ENCODE measurements at places on chromosomes 3 and 15.

GRCh38 chr15:48966595-48967301 is 3.0 kb upstream of the SHC4 start:
- DNase-seq = no peak

GRCh38 chr3:15514663-15515340 is 6.7 kb downstream of the COLQ start:
- DNase-seq = no peak

DNA sequence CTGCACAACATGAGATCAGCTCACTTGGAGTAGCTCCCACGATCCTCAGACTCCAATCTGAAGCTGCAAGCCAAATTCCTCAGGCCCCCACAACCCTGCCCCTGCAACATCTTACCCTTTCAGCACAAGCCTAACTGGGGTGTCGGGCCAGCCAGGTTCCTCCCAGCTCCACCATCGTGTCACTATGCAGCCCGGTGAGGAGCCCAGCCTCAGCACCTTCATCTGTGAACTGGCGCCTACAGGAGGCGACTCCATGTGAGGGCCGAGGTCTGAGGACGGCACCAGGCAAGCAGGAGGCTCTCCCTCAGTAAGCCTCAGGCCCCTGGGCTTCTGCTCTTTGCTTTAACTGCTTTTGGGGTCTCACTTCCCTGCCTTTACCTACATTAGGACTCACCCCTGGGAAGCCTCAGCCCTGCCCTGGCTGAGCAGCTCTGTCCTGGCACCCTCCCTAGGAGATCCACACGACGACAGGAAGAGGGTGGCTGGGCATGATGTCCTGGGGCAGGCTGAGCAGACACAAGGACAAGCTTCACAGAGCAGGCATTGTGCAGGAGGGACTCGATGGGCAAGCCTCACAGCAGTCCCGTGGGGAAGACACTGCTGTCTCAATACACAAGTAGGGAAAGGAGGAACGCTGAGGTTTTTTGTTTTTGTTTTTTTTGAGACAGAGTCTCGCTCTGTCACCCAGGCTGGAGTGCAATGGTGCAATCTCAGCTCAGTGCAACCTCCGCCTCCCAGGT is 104.6 kb downstream of the ADAMTS17 start:
- no peak for DNase-seq

- DNase-seq = no peak
These were observed 62.3 kb downstream of the SYNM start for GRCh38 chr15:99167201-99167600.

GRCh38 chr3:129027544-129027880 is 26.4 kb downstream of the EFCC1 start:
- DNase-seq = no peak

GRCh38 chr15:80568298-80568697 is 126.8 kb upstream of the ABHD17C start:
- no peak for DNase-seq

GRCh38 chr3:67090474-67090873 is 92.4 kb downstream of the KBTBD8 start:
- no peak for DNase-seq

- no peak for DNase-seq
These were observed 11.0 kb upstream of the KNG1 start for GRCh38 chr3:186705882-186706780.

- no peak for DNase-seq
These were observed 92.0 kb downstream of the PRICKLE2 start for GRCh38 chr3:64133272-64133671.

DNA sequence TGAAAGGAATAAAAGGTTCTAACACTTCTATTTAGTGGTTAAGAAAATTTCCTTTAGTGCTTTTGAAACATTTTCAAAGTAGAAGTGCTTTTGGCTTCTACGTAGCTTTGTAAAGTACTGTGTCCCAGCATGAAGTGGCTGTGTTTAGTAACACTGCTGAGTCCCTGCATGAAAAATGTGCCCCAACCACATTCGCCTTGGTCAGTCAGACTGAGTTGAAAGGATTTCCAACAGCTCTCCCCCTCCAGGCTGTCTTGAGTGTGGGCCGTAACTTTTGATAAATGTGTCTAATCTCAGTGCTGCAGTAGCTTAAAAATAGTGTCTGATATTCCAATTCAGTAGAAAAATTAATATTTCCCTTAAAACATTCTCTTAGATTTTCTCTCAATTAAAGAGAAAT is 115.0 kb downstream of the NR1D2 start:
- no peak for DNase-seq

- DNase-seq = no peak
These were observed 41.3 kb upstream of the LYZL4 start for GRCh38 chr3:42451546-42452230.

DNA sequence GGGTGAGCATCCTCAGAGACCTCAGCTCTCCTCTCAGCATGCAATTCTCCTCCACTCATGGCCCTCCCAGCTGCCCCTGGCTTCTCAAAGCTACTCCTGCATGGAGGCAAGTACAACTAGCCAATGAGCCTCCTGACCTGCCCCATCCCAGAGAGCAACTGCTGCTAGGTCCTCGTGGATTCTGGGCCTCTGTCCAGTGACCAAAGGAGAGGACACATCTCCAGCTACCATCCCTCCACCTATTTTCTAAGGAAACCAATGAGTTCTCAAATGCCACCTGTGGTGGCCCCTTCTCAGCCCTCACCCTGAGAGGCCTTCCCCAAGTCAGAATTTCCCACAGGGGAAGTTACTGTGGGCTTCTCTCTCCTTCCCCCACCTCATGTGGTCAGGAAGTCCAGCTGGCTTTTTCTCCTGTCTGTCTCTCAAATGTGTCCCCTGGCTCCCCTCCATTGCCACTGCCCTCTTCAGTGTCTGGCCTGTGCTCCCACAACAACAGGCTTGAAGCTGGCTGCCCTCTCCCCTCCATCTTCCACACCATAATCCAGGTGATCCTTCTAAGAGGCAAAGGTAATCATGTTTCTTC is 43.0 kb downstream of the LIPC start:
- DNase-seq = no peak

DNA sequence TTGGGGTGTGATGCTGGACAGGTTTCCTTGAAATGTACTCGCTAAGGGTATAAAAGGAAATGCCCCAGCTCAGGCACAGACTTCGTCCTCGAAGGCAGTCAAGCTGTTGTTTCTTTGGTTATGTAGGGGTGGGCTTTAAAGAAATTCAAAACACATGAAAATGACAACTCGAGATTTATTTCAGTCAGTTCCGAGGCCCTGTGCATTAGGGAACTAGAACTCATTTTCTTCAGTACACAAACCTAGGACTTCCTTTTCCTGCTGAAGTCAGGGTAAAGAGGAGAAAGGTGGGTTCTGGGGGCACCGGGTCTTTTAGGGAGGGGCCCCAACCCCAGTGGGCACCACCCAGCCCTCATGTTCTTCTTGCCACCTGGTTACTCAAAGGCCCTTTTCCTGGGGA is 7.7 kb downstream of the CCR9 start:
- no peak for DNase-seq

- DNase-seq = no peak
These were observed 157.7 kb downstream of the SMAD6 start for GRCh38 chr15:66859688-66860253.

DNA sequence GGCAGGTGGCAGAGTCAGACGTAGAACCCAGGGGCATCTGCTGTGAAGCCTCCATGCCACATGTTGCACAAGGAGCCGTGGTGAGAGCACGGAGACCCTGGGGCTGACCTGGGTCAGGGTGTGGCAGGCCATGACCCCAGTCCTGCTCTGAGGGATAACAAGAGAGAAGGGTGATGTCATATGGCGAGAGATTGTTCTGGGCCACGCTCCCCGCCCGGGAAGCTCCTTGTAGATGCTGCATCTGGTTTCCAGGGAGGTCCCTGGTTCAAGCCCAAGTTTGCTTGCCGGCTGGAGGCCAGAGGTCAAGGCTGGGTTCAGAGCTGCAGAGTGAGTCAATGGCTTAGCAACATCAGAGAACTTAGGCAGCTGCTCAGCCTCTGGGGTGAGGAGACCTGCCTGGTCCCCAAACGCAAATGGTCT is 17.3 kb downstream of the FGD5 start:
- DNase-seq = no peak

DNA sequence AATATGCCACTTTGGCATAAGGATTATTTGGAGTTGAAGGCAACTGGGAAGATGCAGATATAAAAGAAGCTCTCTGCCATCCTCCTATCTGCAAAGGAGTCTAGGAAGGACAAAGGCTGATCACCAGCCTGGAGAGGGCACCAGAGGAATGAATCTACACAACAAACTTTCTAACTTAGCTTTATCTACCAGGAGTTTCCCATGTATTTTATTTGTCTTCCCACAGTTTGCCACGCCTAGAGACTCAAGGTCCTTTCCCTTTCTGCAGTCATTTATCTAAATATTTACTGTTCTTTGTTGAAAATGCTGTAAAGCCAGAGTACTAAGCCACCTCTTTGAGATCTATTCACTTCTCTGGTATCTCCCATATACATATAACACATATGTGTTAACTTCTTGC is 32.2 kb downstream of the GPR176 start:
- DNase-seq = peak; percentile 40

DNA sequence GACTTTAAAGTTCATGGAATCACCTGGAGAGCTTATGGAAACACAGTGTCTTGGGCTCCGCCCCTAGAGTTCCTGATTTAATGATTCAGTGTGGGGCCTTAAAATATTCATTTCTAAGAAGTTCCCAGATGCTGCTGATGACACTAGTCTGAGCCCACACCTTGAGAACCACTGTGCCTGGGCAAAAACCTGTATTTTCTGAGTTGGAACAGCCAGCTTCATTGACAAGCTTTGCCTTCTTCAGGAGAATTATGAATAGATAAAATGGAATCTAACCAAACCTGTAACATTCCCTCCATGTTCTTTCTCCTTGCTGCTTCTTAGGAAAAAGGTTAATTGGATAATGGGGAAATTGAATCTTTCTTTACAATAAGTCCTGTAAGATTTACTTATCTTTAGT is 490.7 kb downstream of the DIPK2A start:
- DNase-seq = no peak

GRCh38 chr3:38149708-38150107 is 11.2 kb downstream of the MYD88 start:
- peak; percentile 46 for DNase-seq

DNA sequence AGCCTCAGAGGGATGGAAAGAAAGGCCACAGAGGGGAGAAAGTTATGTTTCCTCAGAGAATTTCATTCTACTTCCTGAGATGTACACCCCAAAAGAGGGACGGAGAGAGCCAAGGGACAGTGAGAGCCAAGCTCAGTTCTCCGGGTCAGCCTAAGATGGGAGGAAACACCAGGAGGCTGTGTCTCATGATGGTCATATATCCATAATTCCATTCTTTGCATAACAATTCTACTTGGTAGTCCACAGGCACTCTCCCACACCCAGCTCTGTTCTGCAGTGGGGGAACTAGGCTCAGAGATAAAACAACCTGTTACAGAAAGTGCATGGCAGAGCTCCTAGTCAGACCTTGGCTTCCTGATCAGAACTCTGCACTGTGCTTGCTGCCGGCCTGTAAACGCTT is 54.4 kb downstream of the WDR76 start:
- no peak for DNase-seq

DNA sequence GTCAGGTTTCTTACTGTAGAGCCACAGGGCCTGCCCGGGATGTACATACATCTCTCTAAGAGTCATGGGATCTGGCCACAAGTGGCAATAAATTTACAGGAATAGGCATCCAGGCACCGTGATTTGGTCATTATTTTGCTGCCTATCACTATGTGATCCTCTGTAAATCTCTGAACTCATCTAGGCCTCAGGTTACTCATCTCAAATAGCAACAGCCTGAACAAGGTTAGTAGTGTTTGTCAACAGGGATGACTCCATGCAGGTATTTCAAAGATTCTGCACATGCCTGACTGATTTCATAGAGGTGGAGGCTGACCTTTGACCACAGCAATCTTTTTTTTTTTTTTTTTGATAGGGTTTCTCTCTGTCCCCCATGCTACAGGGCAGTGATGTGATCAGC is 88.8 kb upstream of the TBL1XR1 start:
- no peak for DNase-seq

GRCh38 chr3:37241880-37242279 is 67.5 kb upstream of the LRRFIP2 start:
- peak; percentile 79 for DNase-seq

GRCh38 chr15:47678040-47678439 is 39.3 kb upstream of the SEMA6D start:
- DNase-seq = no peak

DNA sequence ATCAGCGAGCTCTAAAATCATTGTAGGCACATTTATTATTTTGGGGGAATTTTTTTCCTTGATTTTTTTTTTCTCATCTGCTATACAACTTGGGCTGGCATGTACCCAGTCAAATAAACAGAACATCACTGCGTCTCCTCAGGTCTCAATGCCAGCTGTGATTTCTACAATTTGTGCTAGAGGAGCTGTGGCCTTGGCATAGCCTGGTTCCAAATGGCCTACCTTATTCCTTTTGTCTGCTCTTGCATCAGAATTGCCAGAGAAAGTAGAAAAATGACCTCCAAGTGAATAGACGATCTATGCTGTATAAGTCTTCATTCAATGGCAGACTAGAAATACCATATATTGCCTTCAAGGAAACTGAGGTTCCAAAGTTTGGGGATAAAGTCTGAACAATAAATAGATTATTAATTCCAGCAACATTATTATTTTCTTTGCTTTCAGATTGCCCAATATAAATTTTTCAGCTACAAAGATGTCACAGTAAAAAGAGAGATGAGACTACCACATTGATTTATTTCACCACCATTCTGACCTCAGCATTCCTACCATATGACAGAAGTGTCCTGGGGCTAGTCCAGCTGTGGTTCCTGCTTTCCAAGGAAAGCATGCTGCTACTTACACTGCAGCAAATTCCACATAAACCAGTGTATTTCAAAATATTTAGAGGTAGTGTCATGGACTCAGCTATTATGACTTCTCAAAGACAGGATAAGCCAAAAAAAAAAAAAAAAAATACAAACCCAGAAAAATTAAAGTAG is 493.9 kb upstream of the ZNF385D start:
- DNase-seq = no peak

- DNase-seq = no peak
These were observed 51.2 kb downstream of the KAT2B start for GRCh38 chr3:20091331-20092047.

DNA sequence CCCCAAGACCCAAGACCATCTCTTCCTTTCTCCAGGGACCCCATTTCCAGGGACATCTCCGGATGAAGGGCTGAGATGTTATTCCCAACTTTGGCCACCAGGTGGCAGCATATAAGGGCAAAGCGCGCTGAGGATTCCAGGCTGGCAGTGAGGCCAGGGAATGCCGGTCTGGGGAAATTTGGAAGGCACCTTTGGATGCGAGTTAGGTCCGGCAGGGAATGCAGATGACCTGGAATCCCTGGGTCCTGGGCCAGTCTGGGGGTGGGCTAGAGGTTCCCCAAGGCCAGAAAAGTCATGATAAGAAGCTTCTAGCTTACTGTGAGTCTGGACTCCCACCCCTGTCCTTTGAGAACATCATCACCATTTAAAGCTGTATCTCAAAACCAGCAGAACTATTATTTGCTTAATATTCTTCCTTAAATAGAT is 1.6 kb upstream of the CHST13 start:
- DNase-seq = peak; percentile 17

- DNase-seq = no peak
These were observed 47.3 kb downstream of the ITGB5 start for GRCh38 chr3:124839896-124840295.

GRCh38 chr3:24548278-24548677 is 53.6 kb upstream of the THRB start:
- DNase-seq = no peak

GRCh38 chr3:63584681-63585080 is 67.8 kb upstream of the SNTN start:
- DNase-seq = no peak

- DNase-seq = no peak
These were observed 10.5 kb downstream of the IVD start for GRCh38 chr15:40416056-40416455.

Data from erythroblast (primary cell).